ENCODE measurements at places on chromosomes 12 and 14.

- DNase-seq: no peak
These were observed 38.8 kb downstream of the FZD10 start for GRCh38 chr12:130201037-130201436.

- DNase-seq: no peak
These were observed 45.0 kb upstream of the IQSEC3 start for GRCh38 chr12:21301-22189.

GRCh38 chr14:104516906-104517305 is 62.7 kb upstream of the C14orf180 start:
- no peak for DNase-seq

- DNase-seq: no peak
These were observed 33.7 kb downstream of the FGFR1OP2 start for GRCh38 chr12:26971963-26972362.

GRCh38 chr12:31393004-31393550 is 67.1 kb upstream of the SINHCAF start:
- DNase-seq: no peak

DNA sequence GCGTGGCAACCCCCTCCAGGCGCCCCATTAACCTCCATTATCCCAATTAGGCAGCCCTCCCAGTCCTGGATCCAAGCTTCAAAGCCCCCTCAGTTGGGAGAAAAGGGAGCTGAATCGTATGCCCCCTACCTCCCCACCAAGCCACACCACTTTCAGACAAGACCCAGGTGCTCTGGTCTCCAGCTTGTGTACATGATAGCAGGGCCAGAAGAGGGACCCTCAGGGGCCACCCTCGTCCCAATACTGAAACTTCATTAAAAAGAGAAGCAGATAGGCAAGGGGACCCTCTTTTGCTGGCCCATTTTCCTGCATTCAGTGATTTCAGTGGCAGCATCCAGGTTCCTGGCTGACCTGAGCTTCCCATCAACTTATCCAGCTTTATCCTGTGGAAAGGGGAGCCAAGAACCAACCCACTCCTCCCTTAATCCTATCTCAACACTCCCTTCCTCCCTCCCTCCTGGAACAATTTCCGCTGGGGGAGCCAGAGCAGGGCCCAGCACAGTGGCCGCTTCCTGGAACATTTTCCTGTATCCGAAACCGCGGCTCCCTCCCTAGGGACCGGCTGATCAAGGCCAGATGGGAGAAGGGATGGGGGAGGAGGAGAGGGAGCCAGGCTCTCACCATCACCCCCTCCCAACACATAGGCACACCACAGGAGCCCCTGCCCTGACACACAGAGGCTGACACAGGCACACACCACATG is 9.5 kb upstream of the SP7 start:
- no peak for DNase-seq

GRCh38 chr14:96559571-96559970 is 57.4 kb downstream of the PAPOLA start:
- DNase-seq: no peak

DNA sequence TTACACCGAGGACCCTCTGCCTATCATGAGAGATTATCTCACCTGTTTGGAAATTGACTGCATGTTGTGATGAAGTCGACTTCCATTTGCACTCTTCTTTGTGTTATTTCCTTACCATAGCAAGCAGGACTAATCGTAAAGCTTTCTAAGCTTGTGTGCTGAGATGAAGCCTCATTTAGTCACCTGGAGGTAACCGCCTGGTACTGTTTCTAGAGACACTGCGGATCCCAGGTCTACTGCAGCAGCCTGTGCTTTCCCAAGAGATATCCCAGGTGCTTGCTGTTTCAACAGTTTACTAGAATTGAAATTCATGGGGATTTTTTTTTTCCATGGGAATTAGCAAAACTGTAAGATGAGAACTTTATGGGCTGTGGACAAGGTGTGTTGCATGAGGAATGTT is 131.8 kb downstream of the PTPRR start:
- no peak for DNase-seq

DNA sequence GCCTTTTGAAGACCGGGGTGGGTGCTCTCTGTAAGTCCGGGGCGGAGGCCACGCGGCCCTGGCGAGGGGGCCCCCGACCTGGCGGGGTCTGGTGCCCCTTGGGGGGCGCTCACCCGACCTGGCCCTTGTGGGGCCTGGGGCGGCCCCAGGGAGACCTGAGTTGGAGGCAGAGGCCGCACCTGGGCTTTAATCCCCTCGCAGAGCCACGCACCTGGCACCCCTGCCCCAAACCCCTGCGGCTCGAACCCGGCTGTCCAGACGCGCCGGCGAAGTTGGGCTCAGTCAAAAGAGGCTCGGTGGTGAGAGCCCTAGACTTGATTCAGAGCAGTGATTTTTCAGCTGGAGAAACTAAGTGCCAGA is 267 bp downstream of the CFAP251 start:
- no peak for DNase-seq

DNA sequence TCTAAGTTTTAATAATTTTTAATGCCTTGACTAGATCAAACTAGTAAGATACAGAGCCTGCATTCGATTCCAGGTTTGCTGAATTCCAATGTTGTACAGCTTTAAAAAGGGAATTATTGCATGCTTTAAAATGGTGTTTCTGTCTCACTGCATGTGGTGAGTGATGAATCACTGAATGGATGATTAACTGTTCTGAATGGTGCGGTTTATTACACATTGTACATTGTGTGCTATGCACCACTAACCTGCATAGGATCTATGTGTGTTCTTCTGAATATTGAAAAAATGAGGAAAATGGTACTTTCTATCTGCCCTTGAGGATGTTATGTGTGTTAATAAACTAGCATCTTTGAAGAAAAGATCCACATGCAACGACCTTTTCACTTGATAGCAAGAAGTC is 231.7 kb downstream of the NRXN3 start:
- no peak for DNase-seq

- DNase-seq: no peak
These were observed 420.8 kb downstream of the EGLN3 start for GRCh38 chr14:33529787-33530757.

DNA sequence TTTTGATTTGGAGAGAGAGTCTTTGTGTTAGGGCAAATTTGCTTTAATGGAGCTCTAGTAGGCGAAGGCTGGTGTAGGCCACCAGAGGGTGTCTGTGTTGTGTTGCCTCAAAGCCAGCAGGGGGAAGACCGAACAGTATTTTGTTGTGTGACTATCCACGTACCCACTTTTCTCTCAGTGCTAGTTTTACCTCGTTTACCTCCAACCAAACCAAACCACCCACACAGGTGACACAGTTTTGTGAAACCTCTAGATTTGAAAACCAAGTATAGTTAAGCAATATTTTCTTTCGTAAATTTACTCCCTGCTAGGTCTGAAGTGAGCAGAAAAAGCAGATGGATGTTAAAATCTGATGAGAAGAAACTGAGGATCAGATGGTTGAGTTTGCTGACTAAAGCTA is 36.3 kb upstream of the NPFF start:
- peak; percentile 43 for DNase-seq

- DNase-seq: peak; percentile 71
These were observed 16.4 kb upstream of the ESPL1 start for GRCh38 chr12:53251477-53252348.

DNA sequence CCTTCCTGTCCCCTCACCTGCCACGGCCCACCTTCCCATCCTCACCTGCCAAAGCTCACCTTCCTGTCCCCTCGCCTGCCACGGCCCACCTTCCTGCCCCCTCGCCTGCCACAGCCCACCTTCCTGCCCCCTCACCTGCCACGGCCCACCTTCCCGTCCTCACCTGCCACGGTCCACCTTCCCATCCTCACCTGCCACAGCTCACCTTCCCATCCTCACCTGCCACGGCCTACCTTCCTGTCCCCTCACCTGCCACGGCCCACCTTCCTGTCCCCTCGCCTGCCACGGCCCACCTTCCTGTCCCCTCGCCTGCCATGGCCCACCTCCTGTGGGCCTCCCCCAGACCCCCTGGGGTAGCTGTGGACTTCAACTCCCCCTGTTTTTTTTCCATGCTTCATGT is 48.8 kb upstream of the GPR68 start:
- no peak for DNase-seq

DNA sequence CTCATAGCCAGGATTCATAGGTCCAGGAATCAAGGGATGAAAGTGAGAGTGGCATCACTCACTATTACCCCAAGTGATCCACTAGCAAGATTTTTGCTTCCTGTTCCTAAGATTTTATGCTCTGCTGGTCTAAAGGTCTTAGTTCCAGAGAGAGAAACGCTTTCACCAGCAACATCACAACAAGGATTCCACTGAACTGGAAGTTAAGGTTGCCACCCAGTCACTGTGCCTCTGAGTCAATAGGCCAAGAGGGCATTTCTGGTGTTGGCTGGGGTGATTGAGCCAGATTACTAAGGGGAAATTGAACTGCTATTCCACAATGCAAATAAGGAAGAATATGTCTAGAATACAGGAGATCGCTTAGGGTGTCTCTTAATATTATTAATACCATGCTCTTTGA is 142.5 kb upstream of the ARID2 start:
- DNase-seq: no peak

DNA sequence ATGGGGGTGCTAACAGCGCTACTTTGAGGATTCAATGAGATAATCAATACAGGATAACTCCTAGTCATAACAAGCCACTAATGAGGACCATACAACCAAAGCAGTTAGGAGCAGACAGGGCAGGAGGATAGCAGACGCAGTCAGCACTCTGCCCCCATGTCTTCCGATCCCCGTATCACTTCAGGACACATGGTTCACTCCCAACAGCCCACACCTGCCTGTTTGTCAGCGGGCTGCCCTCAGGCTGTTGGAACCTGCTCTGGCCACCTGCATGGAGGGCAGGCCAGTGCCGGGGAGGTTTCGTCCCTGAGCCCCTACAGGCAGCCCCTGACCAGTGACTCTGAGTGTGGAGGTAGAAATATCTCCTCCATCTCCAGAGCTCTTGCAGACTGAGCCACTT is 37.1 kb upstream of the LTBP2 start:
- no peak for DNase-seq

DNA sequence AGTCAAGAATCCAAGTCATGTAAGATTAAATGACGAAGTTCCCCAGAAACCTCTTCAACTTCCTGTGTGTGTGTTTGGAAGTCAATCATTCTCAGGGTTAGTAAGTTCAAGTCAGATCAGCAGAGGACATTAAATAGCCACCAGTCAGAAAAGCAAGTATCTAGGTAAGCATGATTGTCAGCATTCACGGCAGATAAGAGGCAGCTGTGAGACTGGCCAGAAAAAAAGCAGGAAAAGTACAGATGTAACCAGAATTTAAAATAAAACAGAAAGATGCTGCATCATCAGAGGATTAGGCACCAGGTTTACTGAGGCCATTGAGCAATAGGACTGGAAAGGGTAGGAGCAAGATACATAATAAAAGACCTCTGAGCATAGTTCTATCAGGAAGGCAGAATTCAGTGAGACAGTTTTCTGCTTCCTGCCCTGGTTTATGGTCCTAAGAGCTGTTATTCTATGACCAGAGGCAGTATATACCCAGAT is 606.9 kb downstream of the FSCB start:
- no peak for DNase-seq

GRCh38 chr12:11150832-11151231 is 16.4 kb upstream of the TAS2R30 start:
- DNase-seq: no peak

DNA sequence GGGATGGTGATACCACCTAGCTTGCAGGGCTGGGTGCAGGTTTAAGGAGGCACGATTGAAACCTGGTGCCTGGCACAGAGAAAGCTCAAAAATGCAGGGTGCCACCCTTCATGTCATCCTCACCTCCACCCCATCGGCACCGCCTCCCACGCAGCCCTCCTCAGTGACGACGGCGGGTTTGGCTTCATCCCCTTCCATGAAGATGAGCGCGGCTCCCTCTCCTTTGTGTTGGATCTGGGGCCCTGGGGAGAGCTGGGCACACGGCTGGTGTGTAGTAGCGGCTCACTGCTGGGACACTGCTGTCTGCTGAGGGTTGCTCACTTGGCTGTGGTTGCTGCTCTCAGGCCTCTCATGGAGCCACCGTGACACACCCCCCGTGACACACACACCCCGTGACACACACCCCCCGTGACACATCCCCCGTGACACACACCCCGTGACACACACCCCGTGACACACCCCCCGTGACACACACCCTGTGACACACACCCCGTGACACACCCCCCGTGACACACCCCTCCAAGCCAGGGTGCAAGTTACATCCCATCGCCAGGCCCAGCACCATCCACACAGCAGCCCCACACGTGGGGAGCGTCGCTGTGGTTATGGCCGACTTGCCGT is 42.9 kb upstream of the FZD10 start:
- no peak for DNase-seq

DNA sequence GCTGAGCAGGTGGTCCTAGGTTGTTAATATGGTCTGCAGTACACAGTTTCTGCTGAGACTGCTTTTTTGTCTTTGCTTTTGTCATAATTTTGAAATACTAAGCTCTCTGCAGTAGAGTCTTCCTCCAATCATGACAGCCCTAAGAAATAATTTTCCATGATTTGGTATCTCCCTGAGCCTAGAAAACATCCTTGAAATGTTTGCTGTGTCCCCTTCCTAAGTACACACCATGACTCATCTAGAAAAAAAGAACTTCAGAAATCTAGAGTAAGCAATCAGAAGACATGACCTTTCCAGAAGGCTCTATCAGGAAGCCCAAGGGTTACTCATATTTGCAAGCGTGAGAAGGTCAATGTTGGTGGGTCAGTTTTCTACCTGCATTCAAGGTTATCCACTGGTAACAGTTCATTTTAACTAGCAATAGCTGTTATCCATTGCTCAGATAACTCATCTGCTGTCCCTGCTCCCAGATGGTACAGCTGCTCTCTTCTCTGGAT is 16.4 kb downstream of the DAD1 start:
- no peak for DNase-seq

- no peak for DNase-seq
These were observed 248.0 kb downstream of the NPAS3 start for GRCh38 chr14:33186656-33187055.

DNA sequence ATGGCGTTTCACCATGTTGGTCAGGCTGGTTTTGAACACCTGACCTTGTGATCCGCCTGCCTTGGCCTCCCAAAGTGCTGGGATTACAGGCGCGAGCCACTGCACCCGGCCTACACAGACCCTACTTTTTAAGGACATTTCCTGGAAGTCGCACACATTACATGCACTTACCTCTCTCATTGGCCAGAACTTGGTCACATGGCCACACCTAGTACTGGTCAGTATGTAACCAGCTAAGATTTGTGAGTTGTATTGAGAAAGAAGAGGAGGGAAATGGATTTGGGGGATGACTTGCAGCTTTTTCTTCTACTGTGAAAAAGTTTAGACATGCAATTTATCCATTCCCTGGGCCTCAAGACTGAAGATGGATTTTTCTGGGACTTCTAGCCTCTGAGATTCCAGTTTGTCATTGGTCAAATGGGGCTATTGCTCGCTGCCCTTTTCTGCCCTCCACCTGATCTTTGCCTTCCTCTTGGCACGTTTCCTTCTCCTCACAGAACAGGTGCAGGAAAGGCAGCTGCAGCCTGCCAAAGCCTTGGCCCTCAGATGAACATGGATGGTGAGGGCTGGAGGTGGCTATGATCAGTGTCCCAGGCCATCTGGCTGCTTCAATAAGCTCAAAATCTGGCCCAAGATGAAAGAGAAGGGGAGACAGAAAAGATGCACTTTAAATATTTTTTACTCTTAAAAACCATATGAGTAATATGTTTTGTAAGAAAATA is 7.1 kb upstream of the ZDHHC22 start:
- DNase-seq: no peak

All from mesothelial cell of epicardium (in vitro differentiated cells).